ENCODE measurements at places on chromosomes 1 and 21. TPM values are rescaled to one million over a fixed set of nuclear protein-coding genes. Genes with fewer than 3 reads are reported as not detected.

GRCh38 chr1:24297187-24297851 is 21.8 kb upstream of the GRHL3 start:
- no peaks in the 10 kb centered on the region for H3K36me3 ChIP-seq
- H3K27me3 ChIP-seq: no peaks in the 10 kb centered on the region
- H3K4me1 ChIP-seq: peaks cover 28% of the 10 kb centered on the region
- DNase-seq: no peak
- H3K27ac ChIP-seq: no peak overlapping the region

DNA sequence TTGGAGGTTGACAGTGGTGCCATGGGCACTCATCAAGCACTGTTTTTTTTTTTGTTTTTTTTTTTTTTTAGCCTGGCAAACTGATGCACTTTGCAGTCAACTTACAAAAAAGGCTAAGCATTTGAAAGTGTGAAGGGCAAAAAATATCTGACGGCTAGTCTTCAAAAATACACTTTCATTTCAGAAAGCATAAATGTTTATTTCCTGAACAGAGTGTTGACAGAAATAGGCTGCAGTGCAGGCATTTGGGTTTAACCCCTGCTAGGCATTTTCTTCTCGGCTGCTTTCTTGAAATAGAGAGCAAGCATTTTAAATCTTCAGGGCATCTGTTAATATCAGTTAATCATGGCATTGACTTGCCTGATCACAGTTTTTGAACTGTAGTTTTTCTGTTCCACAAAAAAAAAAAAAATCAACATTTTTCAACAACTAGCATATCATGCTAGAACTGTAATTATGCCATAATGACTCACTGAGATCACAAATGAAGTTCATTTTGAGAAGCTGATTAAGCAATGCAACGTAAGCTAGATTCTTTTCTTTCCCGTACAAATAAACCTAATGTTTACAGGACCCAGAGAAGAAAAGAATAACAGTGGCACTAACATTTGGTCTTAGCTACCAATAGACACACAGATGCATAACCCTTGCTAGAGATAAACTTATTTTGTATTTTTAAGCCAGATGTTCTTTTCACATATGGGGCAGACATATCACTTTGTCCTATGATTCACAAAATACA is 100.4 kb upstream of the USH2A start:
- H3K36me3 ChIP-seq: no peaks in the 10 kb centered on the region
- DNase-seq: peak; percentile 40
- H3K27me3 ChIP-seq: no peaks in the 10 kb centered on the region
- H3K4me3 ChIP-seq: no peak overlapping the region
- H3K27ac ChIP-seq: no peak overlapping the region

DNA sequence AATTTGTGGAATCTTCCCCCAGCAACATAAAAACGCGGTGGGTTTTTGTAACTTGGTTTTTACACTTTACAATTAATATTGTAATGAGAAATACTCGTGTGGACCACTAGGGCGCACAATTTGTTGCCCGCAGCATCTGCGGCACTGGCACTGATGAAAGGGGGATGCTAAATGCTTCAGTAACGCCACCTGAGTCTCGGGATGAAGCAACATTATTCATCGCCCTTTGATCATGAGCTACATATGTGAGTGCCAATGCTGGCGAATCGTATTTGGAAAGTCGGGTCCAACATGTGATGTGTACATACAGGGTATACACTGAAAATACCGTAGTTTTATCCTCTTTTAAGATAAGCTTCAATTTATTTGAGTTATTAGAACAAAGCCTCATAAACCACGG is 34.2 kb upstream of the COX20 start:
- H3K27ac ChIP-seq: no peak overlapping the region
- H3K4me3 ChIP-seq: no peak overlapping the region
- peak; percentile 62 for DNase-seq
- no peaks in the 10 kb centered on the region for H3K27me3 ChIP-seq
- no peaks in the 10 kb centered on the region for H3K4me1 ChIP-seq

- DNase-seq: no peak
- H3K36me3 ChIP-seq: no peaks in the 10 kb centered on the region
- no peak overlapping the region for H3K27ac ChIP-seq
- no peaks in the 10 kb centered on the region for H3K4me1 ChIP-seq
- no peaks in the 10 kb centered on the region for H3K27me3 ChIP-seq
Observed at GRCh38 chr1:238399558-238399957, 508.8 kb upstream of the ZP4 start.

Gene PDZK1IP1
- not detected for total RNA-seq

GRCh38 chr1:204780630-204781029 is 90.0 kb upstream of the NFASC start:
- H3K27me3 ChIP-seq: peaks cover 15% of the 10 kb centered on the region
- DNase-seq: peak; percentile 56
- 0 out of 2 replicates have a peak, but pooled peaks cover 7% of the 10 kb centered on the region for H3K4me1 ChIP-seq
- no peaks in the 10 kb centered on the region for H3K36me3 ChIP-seq
- H3K27ac ChIP-seq: no peak overlapping the region

Gene FCGR3A
- not detected for total RNA-seq

Data from GM23248 (cell line).